ENCODE measurements at places on chromosomes 7 and 10. TPM values are rescaled to one million over a fixed set of nuclear protein-coding genes. Genes with fewer than 3 reads are reported as not detected.
A peak's percentile ranks its signal among the peaks of the same experiment; 100 is the strongest.

- no peaks in the 10 kb centered on the region for H3K4me1 ChIP-seq
- H3K36me3 ChIP-seq = no peaks in the 10 kb centered on the region
- no peak overlapping the region for H3K27ac ChIP-seq
- H3K4me3 ChIP-seq = no peak overlapping the region
- DNase-seq = no peak
- H3K27me3 ChIP-seq = no peaks in the 10 kb centered on the region
These were observed 20.2 kb downstream of the SDK1 start for GRCh38 chr7:3321206-3321605.

DNA sequence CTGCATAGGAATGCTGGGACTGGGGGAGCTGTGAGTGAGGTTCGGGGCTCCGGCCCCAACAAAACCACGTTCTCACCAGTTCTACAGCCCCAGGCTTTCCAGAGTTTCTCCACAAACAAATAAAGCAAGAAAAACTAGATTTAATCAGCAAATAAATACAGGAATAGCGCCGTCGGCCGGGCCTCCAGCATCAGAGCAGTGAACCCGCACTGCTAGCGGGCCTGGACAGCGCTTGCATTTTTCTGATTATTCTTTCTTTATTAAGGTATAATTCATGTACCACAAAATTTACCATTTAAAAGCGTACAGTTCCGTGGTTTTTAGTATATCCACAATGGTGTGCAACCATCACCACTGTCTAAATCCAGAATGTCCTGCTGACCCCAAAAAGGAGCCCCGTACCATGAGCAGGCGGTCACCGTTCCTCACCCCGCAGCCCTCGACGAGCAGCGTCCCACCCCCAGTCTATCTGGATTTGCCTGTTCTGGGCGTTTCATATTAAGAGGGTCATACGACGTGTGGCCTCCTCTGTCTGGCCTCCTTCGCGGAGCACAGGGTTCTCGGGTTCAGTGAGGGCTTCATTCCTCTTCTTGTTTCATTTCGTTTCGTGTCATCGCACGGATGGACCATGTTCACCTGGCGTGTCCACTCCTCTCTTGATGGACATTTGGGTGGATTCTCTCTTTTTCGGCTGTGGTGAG lies 35.5 kb upstream of the FOXL3 start:
- H3K27ac ChIP-seq = no peak overlapping the region
- H3K36me3 ChIP-seq = peaks cover 83% of the 10 kb centered on the region
- H3K4me1 ChIP-seq = no peaks in the 10 kb centered on the region
- H3K4me3 ChIP-seq = no peak overlapping the region
- no peaks in the 10 kb centered on the region for H3K27me3 ChIP-seq

- no peaks in the 10 kb centered on the region for H3K27me3 ChIP-seq
- H3K4me3 ChIP-seq = no peak overlapping the region
- no peak for DNase-seq
- no peaks in the 10 kb centered on the region for H3K36me3 ChIP-seq
- H3K4me1 ChIP-seq = peaks cover 6% of the 10 kb centered on the region
These were observed 59.6 kb upstream of the AKR1E2 start for GRCh38 chr10:4766454-4766853.

GRCh38 chr7:148567524-148567923 lies 23.0 kb upstream of the C7orf33 start:
- H3K27me3 ChIP-seq = no peaks in the 10 kb centered on the region
- DNase-seq = no peak
- H3K4me3 ChIP-seq = no peak overlapping the region
- no peaks in the 10 kb centered on the region for H3K36me3 ChIP-seq

DNA sequence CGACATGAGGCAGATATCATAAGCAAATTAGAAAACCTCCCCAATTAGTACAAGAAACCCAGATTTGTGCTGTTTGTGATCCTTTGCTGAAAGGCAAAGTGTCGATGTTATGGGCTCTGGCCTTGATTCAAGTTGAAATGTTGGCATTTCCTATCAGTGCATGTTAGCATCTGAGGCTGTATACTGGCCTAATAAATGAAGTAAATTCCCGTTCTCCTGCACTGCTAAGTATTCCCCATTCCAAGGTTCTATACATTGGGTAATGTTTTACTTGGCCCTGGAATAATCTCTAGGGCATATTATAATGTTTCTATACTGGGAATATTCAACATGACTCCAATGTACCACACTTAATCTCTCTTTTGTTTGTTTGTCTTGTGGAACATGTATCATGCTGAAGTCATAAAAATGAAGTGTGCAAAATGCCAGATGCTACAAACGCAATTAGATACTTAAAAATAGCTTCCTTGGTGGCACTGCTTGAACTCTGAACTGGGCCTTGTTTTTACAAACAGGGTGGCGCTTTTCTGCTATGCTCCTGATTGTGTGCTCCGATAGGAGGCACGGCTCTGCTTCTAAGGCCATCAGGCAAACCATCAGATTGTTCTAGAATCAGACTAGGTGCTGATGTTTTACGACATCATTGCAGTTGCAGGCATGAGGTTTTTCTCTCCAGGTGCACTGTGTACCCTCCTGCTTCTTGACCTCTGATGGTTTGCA lies 156.7 kb upstream of the TCF7L2 start:
- H3K4me1 ChIP-seq = peaks cover 4% of the 10 kb centered on the region
- peak overlapping the region; percentile 42 for H3K4me3 ChIP-seq
- H3K27ac ChIP-seq = peak overlapping the region; percentile 56
- no peak for DNase-seq

- no peaks in the 10 kb centered on the region for H3K27me3 ChIP-seq
- no peak overlapping the region for H3K27ac ChIP-seq
- no peaks in the 10 kb centered on the region for H3K36me3 ChIP-seq
These were observed 123.7 kb downstream of the MPP7 start for GRCh38 chr10:28179006-28179742.

GRCh38 chr10:118870467-118871243 lies 115.9 kb upstream of the CACUL1 start:
- H3K4me1 ChIP-seq = peaks cover 8% of the 10 kb centered on the region
- no peak for DNase-seq
- no peaks in the 10 kb centered on the region for H3K27me3 ChIP-seq
- H3K36me3 ChIP-seq = no peaks in the 10 kb centered on the region
- H3K27ac ChIP-seq = no peak overlapping the region

- H3K4me1 ChIP-seq = peaks cover 9% of the 10 kb centered on the region
- peak overlapping the region; percentile 46 for H3K27ac ChIP-seq
- no peaks in the 10 kb centered on the region for H3K27me3 ChIP-seq
- no peaks in the 10 kb centered on the region for H3K36me3 ChIP-seq
- peak overlapping the region; percentile 66 for H3K4me3 ChIP-seq
These were observed 127.3 kb downstream of the LHPP start for GRCh38 chr10:124588736-124589490.

- no peaks in the 10 kb centered on the region for H3K4me1 ChIP-seq
- no peaks in the 10 kb centered on the region for H3K36me3 ChIP-seq
These were observed 155.8 kb downstream of the AOAH start for GRCh38 chr7:36568452-36568849.

GRCh38 chr7:14841869-14842268 lies 60.7 kb downstream of the DGKB start:
- H3K4me1 ChIP-seq = no peaks in the 10 kb centered on the region
- no peak overlapping the region for H3K4me3 ChIP-seq
- no peaks in the 10 kb centered on the region for H3K27me3 ChIP-seq
- no peak overlapping the region for H3K27ac ChIP-seq
- H3K36me3 ChIP-seq = no peaks in the 10 kb centered on the region

- no peak for DNase-seq
- no peaks in the 10 kb centered on the region for H3K4me1 ChIP-seq
- H3K36me3 ChIP-seq = no peaks in the 10 kb centered on the region
- no peak overlapping the region for H3K27ac ChIP-seq
- no peak overlapping the region for H3K4me3 ChIP-seq
These were observed 780 bp downstream of the CYP3A5 start for GRCh38 chr7:99679032-99679399.

GRCh38 chr7:94512735-94513564 lies 3.3 kb downstream of the CASD1 start:
- no peak for DNase-seq
- no peak overlapping the region for H3K27ac ChIP-seq
- H3K4me1 ChIP-seq = peaks cover 10% of the 10 kb centered on the region
- H3K4me3 ChIP-seq = no peak overlapping the region
- H3K27me3 ChIP-seq = no peaks in the 10 kb centered on the region
- H3K36me3 ChIP-seq = no peaks in the 10 kb centered on the region

DNA sequence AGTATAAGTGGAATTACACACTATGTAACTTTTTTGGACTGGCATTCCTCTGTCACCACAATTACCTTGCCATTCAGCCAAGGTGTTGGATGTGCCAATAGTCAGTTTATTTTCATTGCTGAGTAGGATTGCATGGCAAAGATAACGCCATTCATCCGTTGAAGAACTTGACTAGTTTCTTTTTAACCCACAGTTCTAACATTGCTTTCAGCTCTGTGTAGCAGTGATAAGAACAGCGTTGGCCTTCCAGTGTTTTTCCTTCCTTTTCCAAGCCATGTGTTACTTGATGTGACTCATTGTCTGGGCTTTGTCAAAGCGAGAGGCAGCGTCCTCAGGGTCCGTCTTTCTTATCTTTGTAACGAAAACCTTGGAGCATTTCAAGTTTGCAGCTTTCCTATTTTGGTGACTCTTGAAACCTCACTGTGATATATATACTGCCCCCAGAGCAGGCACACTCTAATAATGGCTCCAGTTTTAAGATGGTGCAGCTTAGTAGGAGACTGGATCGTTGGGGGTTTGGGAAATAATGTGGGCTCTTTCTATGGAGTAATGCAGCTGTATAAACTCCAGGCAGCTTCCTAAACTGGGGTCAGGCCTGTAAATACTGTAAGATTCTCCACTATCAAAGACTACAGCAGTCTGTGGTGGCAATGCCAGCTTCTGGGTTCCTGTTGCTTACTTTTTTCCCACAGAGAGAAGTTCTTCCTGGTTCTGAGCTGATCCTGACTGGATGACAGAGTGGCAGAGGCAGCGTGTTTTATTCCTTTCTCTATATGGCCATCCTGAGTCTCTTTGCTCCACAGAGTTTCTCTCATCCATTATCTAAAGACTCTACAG lies 41.7 kb downstream of the AKR1E2 start:
- H3K4me1 ChIP-seq = peaks cover 21% of the 10 kb centered on the region
- peak overlapping the region; percentile 71 for H3K27ac ChIP-seq

DNA sequence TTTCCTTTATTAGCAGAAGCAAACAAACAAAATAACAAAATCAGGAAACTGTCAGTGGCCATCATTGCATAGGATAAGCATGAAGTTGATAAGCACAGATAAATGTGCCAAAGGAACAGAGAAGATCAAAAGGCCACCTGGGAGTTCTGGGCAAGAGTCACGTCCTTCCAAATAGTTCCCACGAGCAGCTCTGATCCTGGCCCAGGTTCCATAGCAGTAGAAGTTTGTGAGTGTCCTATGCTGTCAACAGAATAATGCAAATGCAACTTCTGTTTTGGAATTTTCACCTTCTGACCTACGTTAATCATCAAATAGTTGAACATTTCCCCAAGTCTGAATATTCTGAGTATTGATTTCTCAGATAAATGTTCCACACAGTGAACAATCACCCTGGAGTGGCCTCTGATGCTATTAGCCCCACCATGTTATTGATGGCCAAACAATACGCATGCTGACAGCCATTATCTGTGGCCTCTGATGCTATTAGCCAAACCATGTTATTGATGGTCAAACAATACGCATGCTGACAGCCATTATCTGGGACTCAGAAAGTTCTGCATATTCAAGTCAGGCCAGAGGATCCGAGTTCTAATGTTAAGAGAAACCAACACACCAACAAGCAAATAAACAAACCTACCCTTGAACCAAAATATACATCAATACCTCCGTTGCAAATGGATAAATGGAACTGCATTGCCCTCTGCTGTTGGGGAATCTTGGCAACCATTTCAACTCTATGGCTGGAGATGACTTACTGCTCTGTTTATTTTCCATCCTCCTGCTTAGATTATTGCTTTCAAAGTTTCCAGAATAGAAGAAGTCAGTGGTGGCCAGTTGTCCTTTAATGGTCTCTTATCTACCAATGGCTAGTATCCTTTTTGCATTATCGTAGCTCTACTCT lies 63.3 kb downstream of the MRC1 start:
- H3K36me3 ChIP-seq = no peaks in the 10 kb centered on the region
- no peaks in the 10 kb centered on the region for H3K4me1 ChIP-seq
- no peaks in the 10 kb centered on the region for H3K27me3 ChIP-seq
- H3K4me3 ChIP-seq = no peak overlapping the region

- H3K4me3 ChIP-seq = no peak overlapping the region
- no peak for DNase-seq
- H3K4me1 ChIP-seq = no peaks in the 10 kb centered on the region
- no peaks in the 10 kb centered on the region for H3K36me3 ChIP-seq
These were observed 39.1 kb downstream of the VWC2 start for GRCh38 chr7:49812534-49812933.

DNA sequence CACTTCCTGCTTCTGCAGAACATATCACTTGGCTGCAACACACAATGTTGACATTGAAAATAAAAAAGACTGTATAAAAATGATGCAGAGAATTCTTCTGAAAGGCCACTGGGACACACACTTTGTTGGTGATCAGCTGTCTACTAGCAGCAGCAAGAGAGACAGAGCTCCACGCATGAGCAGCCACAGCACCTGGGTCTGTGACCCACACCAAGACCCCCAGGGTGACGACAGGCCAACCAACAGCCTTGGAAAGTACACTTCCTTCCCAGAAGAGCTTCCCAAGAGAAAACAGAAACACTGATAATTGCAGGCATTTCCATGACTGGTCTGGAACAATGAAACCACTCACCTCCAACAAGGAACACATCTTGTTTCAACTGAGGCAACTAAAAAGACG lies 239.0 kb downstream of the DIP2C start:
- no peaks in the 10 kb centered on the region for H3K36me3 ChIP-seq
- no peak overlapping the region for H3K27ac ChIP-seq
- H3K27me3 ChIP-seq = no peaks in the 10 kb centered on the region
- DNase-seq = no peak

DNA sequence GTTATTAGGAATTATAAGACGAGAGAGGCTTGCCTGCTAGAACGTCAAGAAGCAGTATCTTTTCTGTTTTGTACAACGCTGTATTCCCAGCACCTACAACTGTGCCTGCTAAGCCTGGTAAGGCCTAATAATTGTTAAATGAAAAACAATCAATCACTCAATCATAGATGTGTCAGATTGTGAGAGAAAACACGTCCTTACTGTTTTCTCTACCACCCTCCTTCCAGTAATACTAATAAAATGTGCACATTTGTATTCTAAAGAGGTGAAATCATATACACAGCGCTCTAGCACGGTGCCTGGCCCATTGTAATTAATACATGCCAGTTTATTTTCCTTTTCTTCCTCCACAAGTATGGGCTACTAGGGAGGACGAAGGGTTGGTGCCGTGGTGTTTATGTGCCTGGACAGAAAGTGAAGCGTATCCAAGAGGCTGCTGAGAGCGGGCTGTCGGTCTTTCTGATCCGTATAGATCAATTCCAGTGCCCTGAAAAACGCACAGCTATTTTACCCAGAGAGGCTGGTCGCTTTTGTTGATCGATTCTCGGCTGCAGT lies 1.5 kb upstream of the AUTS2 start:
- no peak for DNase-seq
- H3K27me3 ChIP-seq = no peaks in the 10 kb centered on the region
- H3K4me3 ChIP-seq = peak overlapping the region; percentile 98
- H3K36me3 ChIP-seq = no peaks in the 10 kb centered on the region
- peak overlapping the region; percentile 79 for H3K27ac ChIP-seq

GRCh38 chr10:93771354-93771753 lies 13.6 kb downstream of the LGI1 start:
- H3K27me3 ChIP-seq = no peaks in the 10 kb centered on the region
- H3K36me3 ChIP-seq = no peaks in the 10 kb centered on the region
- no peak overlapping the region for H3K4me3 ChIP-seq
- no peak overlapping the region for H3K27ac ChIP-seq
- DNase-seq = no peak

The UPK3B gene
- total RNA-seq = 5.1 TPM

The PFKP gene
- total RNA-seq = 91.4 TPM

The VGF gene
- total RNA-seq = not detected

The SLC26A5 gene
- total RNA-seq = not detected

The BTBD16 gene
- total RNA-seq = not detected

The VWA2 gene
- 0.28 TPM for total RNA-seq

The GSTO2 gene
- 3.0 TPM for total RNA-seq

The CCNY gene
- total RNA-seq = 40.1 TPM

The SORBS1 gene
- total RNA-seq = 1,659 TPM

The SPDYE6 gene
- total RNA-seq = not detected

The DEPP1 gene
- 661 TPM for total RNA-seq
